ENCODE measurements at places on chromosomes 12 and 14.

GRCh38 chr14:77148510-77149231 lies 7.1 kb upstream of the ZDHHC22 start:
- DNase-seq, result no peak

GRCh38 chr14:60163693-60164092 lies 1.5 kb downstream of the DHRS7 start:
- DNase-seq, result no peak

GRCh38 chr14:38291681-38292467 lies 36.0 kb upstream of the CLEC14A start:
- DNase-seq, result no peak

DNA sequence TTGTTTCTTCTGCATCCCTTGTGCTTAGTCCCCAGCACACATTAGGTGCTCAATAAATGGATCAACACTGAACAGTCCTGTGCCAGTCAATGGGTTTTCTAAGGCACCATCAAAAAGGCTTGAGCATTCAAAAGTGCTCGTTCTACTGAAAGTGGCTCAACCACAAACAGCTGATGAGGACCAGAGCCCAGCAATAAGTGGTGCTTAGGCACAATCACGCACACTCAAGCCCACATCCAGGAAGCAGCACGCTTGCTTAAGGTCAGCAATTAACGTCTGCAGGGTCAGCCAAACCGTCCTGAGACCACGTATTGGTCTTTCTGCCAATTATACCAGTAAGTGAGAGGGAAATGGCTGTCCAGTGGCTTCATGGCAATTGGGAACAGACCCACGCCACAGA lies 56.5 kb downstream of the PRIMA1 start:
- DNase-seq, result no peak

- DNase-seq, result no peak
Measured at GRCh38 chr12:15931590-15932053, 20.5 kb downstream of the DERA start.

GRCh38 chr14:64232095-64232838 lies 61.9 kb downstream of the ESR2 start:
- peak; percentile 94 for DNase-seq
